ENCODE measurements at places on chromosomes 7 and 10.

DNA sequence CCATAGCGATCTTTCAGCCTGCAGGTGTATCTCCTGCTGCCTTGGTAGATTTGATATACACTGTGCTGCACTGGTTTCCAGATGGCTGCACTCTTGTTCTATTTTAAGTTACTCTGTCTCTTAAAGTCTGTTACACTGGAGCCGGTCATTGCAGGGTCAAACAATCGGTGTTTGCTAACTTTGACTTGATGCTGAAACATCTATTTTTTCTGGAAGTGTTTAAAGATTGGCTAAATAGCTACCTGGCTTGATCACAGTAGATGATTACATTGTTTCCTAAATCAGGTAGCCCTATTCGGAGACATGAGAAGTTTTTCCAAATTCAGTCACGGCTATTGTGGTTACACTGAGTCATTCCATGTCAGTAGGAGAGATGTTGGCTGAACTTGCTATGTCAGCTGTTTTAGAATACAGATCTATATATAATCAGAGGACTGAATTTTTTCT lies 574.8 kb downstream of the ETV1 start:
- no peak for ATAC-seq

GRCh38 chr10:116985611-116986010 lies 19.4 kb downstream of the SHTN1 start:
- no peak for ATAC-seq

GRCh38 chr10:11097686-11098085 lies 80.0 kb downstream of the CELF2 start:
- ATAC-seq = peak; percentile 94

DNA sequence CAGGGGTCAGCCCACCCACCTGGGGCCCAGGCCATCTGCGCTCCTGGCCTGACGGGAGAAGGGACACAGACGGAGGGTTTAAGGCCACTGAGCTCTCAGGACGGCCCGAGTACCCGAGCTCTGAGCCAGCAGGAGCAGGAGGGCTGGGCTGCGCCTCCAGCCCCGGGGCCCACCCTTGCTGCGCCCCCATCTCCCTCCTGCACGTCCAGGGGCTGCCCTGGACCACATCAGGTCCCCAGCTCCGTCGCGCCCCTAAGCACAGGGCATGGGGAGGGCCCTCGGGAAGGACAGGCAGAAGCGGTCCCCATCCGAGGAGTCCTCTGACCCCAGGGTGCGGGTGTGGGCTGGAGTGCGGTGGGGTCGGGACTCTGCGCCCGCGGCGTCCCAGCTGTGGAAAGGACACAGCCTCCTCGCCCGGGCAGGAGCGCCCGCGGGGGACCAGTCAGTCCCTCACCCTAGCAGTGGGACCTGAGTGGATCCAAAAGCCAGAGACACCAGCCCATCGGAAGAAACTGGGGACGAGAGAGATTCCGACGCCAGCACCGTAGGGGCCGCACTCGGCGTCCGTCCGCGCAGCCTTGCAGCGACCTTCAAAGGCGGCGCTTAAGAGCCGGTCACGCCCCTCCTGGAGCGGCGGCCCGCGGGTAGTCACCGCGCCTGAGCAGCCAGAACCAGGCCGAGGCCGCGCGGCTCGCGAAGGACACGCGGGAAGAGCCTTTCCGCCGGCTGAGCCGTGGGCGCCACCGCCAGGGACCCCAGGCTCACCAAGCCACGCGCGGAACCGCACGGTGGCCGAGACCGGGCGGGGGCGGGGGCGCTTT lies 15.9 kb downstream of the CAMK2B start:
- peak; percentile 77 for ATAC-seq

DNA sequence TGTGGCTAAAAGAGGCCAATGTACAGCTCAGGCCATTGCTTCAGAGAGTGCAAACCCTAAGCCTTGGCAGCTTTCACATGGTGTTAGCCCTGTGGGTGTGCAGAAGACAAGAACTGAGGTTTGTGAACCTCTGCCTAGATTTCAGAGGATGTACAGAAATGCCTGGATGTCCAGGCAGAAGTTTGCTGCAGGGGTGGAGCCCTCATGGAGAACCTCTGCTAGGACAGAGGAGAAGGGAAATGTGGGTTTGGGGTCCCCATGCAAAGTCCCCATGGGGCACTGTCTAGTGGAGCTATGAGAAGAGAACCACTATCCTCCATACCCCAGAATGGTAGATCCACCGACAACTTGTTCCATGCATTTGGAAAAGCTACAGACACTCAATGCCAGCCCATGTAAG lies 12.4 kb downstream of the SORCS1 start:
- ATAC-seq = no peak

DNA sequence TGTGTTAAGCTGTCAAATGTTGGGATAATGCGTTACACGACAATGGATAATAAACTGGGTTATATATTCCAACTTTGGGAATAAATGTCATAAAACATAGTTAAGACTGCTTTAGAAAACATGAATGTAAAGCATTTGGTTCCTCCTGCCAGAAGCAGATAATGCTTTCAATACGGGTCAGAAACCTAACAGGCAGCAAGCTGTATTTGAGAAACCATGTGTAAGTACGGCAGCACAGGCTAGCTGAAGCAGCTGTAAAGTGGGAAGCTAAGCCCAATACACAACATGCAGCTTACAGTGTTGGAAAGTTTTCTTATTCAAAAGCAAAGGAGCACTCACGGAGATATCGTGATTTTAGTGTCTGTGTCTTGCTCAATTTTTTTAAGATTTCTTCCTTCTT lies 46.5 kb downstream of the MALSU1 start:
- ATAC-seq = no peak

DNA sequence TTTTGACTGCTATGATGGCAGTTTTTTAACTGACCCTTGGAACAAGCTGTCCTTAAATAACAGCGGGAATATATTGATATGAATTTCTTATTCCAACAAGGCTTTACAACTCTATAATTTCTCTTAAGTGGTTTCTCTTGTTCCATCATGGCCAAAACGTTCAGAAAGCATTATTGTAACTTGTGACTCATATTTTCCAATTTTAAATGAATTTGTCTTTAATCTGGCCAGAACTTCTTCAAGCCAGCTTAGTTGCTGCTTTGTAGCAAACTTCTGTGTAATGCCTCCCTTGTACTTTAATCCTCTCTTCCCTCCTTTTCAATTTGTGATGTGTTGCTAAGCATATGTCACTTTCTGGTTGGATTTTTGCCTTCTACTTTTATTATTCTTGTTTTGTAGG lies 271.9 kb downstream of the KIF20B start:
- ATAC-seq = no peak

DNA sequence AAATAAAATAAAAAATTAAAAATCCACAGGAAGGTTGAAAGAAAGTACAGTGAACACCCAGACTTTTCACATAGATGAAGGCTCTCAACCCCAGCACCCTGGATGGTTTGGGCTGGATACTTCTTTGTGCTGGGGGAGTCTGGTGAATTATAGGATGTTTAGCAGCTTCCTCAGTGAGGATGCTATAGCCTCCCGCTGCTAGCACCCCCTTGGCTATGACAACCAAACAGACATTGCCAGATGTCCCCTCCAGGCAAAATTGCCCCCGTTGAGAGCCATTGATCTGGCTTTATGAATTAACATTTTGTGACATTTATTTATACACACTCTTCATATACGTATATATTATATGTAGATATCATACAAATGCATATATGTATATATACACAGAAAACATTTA lies 21.6 kb downstream of the SMKR1 start:
- no peak for ATAC-seq

DNA sequence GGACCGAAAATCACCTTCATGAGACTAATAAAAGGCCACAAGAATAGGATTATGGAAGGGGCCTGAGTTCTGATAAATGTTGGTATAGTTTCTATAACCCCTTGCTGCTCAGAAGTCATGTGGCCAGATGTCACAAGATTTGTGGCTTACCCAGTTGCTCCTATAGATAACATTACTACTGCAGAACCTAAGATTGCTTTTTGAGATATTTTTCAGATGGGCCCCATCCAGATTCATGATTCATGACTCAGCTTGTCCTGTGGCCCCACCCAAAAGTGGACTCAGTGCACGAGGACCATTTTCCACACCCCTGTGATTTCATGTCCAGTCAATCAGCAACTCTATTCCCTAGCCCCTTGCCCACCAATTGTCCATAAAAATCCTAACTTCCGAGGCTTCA lies 209.0 kb downstream of the ACTR3B start:
- ATAC-seq = no peak

DNA sequence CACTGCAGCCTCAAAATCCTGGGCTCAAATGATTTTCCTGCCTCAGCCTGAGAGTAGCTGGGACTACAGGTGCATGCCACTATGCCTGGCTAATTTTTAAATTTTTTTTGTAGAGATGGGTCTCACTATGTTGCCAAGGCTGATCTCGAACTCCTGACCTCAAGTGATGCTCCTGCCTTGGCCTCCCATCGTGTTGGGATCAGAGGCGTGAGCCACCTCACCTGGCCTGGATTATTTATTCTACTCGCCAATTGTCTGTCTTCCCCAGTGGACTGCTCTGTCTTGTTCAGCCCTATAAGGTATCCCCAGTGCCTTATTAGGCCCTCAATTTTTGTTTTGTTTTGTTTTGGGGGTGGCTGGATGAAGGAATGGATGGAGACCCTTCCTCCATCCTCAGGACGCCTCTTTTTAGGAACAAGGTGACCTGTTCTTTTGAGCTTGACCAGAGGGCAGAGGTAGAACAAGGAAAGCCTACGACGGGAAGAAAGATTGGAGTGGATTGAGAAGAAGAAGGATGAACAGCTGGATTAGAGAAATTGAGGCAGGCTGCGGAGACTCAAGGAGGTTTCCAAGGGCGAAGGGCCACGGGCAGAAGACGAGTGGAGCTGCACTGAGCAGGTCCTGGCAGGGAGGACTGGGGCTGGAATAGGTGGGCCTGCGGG lies 541 bp upstream of the DENND10 start:
- ATAC-seq = no peak

DNA sequence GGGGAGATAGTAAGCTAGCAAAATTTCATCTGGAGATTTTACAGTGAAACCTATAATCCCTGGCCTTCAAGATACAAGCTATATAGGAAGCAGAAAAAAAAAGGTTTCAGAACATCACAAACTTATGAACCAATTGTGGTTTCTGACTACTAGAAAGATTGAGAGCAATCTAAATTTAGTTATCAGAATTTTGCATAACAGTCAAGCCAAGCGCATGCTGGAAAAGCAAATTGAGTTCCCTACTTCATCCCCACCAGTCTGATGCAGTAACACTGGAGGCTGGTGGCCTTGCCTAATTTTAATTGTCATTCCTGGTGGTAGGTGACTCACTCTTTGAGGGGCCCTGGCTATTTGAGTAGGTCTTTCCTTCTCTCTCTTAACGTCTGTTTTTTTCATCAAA lies 46.3 kb upstream of the ELMO1 start:
- ATAC-seq = peak; percentile 21

DNA sequence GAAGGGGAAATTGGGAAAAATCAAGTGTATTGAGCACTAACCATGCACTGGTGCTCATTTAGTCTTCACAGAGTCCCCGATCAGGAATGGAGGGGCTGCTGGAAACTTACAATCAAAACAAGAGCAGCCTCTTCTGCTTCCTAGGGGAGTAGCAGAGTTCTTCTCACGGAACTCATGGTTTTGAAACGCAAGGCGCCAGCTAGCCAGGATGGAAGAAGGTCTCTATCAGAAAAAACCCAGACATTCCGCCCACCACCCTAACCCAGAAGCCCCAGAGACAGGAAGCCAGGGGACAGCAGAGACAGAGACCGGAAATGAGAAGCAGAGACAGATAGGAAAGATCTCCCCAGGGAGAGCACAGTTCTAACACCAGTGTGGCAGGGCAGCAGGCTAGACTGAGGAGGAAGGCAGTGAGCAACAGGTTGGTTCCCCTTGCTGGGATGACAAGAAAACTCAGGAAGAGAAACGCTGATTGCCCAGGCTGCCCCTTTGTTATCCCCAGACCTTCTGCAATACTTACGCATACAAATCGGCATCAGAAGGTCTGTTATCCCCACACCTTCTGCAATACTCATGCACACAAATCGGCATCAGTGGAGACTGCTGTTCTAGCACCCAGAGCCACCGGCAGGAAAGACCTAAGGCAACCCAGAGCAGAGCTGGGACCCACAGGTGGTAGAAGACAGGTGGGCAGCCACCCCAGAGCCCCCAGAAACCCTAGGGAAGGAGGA lies 99.2 kb downstream of the CPXM2 start:
- ATAC-seq = no peak

GRCh38 chr10:20877986-20878983 lies 18.8 kb downstream of the NEBL start:
- no peak for ATAC-seq

DNA sequence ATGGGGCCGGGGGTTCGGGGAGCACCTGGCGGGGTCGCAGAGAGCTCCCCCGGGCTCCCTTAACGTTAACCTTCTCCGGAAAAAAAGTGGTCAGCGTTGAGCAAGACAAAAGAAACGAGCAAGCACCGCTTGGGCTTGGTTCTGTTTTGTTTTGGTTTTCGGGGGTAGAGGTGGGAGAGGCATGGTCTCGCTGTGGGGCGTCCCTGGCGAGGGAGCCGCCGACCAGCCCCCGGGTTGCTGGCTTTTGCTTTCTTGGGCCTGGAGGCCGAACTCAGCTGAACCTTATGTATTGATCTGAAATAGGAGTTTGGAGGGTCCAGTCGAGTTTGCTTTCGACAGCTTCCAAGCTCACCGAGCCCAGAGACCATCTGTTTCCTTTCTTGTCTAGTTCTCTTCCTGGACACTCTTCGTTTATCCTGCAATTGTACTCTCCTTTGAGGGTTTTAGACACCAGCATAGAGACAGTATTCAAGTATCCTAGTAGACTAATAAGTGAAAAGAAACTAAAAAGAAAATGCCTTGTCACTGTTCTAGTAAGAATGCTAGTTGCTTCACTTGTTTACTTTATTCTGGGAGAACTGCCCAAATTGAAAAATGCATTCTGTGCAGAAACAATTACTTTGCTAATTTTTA lies 980 bp downstream of the FHIP2A start:
- peak; percentile 11 for ATAC-seq

DNA sequence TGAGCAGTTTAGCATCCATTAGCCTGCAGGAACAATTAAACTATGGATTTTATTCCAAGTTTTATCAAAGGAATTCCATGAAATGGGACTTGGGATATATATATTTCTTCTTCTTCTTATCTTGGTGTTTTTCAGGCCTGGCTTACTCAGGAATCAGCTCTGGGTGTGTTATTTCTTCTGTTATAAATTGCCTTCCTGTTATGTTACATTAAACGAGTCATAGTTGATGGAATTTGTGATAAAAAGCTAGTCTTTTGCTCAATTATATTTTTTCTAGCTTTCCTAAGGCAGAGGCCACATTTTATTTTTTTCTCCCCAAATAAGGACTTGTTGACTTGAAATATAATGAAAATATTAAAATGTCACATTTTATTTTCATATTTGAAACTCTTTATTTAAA lies 141.3 kb downstream of the EPC1 start:
- no peak for ATAC-seq

- no peak for ATAC-seq
Observed at GRCh38 chr7:1845536-1846311, 175.6 kb downstream of the ELFN1 start.

GRCh38 chr7:70595370-70595754 lies 536.6 kb upstream of the GALNT17 start:
- ATAC-seq = no peak

GRCh38 chr10:62632071-62632809 lies 172.3 kb upstream of the ADO start:
- peak; percentile 99 for ATAC-seq

DNA sequence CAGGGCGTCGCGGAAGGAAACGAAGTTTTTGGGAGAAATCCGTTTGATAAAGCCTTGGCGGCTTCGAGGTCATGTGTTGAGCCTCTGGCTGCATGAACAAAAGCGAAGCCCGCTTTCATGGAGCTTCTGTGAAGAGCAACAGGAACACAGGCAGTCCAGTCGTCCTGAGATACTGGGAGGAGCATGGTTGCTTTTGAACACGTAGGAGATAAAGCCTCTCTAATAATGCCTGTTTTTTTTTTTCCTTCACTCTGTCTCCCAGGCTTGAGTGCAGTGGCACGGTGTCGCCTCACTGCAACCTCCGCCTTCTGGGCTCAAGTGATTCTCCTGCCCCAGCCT lies 473 bp upstream of the ZNF32 start:
- ATAC-seq = peak; percentile 1
